Posterior vena cava (tissue), 2 donors: ENCODE measurements at places on chromosomes 6 and 20.

GRCh38 chr6:6593867-6594468, 5.4 kb downstream of the LY86 start:
- DNase-seq: no peak

DNA sequence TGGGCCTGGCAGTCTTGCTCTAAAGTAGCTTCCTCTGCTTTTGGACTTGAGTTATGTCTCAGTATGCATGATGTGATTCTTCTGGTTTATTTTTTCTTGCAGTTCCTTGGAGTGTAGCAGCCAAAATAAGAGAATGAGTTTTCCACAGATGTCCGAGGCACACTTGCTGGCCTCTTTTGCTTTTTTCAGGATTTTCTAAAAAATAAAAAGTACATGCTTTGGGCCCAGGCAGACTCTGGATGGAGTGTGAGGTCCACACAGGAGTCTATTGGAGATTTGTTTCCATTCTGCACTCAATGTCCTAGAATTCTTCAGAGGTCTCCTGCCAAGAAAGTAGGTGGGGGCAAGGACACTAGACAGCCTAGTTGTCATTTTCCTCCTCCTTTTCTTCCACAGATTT, 477.6 kb downstream of the EPM2A start:
- DNase-seq: no peak

- DNase-seq: no peak
Observed at GRCh38 chr6:35149891-35150566, 8.9 kb upstream of the TCP11 start.

GRCh38 chr6:36616893-36617521, 22.8 kb downstream of the SRSF3 start:
- DNase-seq: no peak
